Tongue (tissue), 3 donors: ENCODE measurements at places on chromosomes 6 and 20. TPM values are rescaled to one million over a fixed set of nuclear protein-coding genes. Genes with fewer than 3 reads are reported as not detected.

DNA sequence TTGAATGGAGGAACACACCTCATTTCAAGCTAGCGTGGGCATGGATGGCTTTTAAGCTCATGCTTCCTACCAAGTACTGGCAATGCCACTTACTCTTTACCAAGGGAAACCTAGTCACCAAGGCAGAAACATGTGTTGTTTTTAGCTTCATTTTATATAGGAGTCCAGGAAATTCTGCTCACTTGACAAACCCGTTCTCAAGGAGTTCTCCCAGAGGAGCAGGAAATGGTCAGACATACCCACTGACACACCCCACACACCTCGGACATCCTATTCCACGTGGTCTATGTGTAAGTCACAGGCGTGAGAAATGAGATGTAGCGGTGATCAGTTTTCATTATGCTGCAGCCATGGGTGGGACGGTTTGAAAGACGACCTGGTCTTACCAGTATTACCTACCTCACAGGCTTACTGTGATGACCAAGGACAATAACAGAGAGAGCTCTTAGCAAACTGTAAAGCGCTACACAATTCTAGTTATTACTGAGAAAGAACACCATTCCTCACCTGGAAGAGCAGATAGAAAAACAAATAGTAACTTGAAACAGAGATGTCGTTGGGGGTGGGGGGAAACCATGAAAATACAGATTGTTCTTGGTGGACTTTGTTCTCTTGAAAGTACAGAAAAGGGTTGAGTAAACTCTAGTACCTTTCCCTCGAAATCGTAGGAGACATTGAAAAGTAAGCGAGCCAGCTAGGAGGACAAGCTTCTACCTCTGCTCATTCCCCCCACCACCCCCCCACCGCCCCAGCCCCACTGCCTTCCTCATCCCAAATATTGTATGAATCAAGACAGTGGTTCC lies 1.7 kb downstream of the CNKSR3 start:
- peak; percentile 34 for DNase-seq

The SAMD3 gene
- total RNA-seq = 4.8 TPM

The MYL9 gene
- 8.3 TPM for total RNA-seq

- DNase-seq = no peak
Measured at GRCh38 chr6:42260396-42260888, 42.8 kb upstream of the MRPS10 start.

- no peak for DNase-seq
Measured at GRCh38 chr6:112920994-112921393, 573.9 kb downstream of the RFPL4B start.

GRCh38 chr20:50049442-50050026 lies 63.4 kb downstream of the UBE2V1 start:
- no peak for DNase-seq

DNA sequence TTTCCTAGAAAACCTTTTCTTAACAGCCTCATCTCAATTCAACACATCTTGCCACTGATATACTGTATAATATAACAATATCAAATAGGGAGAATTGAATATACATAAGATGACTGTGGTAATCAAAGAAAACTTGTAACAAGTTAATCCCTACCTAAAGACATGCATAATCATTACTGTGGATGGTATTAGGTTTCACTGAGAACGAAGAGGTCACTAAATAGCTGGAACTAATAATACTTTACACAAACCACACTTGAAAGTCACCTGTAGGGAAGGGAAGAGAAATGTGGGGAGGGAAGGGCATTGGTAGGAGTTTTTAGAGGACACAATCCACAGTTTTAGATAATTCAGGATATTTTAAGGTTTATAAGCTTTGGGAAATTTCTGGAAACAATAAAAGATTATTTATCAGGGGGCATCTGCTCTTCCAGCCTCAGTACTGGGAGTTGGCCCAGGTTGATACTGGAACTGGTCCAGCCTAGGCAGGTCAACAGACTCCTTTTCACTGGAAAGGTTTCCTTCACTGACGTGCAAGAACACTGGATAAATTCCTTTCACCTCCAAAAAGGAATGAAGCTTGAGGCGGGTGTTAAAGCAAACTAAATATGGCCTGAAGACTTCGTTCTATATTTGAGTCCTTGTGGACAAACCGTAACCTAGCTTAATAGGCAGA lies 44.0 kb downstream of the MAP7 start:
- DNase-seq = no peak

The PRSS16 gene
- total RNA-seq = 1.6 TPM

- no peak for DNase-seq
Measured at GRCh38 chr6:6610031-6610591, 21.6 kb downstream of the LY86 start.

GRCh38 chr6:157728183-157728881 lies 94.7 kb upstream of the SNX9 start:
- no peak for DNase-seq

The ATRN gene
- 43.7 TPM for total RNA-seq

- DNase-seq = no peak
Measured at GRCh38 chr6:14512246-14512645, 394.7 kb downstream of the CD83 start.

DNA sequence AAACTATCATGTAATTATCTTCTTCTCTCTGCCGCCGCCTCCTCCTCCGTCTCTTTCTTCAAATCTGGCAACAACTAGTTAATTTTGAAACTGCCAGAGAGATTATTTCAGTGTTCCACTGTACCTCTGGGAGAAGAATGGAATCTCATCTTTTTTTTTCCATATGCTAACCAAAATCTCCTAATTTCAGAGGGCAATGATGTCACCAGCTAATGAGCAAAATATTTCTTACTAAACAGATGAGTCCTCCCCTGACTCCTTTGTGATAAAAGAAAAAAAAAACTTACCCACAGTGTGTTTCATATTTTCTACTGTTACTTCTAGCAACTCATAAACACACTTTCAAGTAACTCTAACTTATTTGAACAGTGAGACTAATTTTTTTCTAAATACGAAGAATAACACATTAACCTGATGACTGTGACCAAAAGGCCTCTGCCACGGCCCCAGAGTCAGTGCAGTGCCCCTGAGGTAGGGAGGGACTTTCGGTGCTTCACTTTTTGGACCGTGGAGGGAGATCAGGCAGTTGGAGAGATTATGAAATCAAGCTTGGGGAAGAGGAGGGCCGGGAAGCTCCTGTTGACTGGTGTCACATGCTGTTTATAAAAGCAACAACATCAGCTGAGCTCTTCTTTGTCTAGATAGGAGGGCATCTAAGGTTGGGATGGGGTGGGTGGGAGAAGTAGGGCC lies 159.6 kb downstream of the SASH1 start:
- DNase-seq = peak; percentile 55

- DNase-seq = peak; percentile 40
Measured at GRCh38 chr20:4740774-4741431, 19.2 kb downstream of the PRND start.

The AVP gene
- total RNA-seq = not detected

GRCh38 chr20:48211238-48211637 lies 426.0 kb upstream of the SULF2 start:
- no peak for DNase-seq

The SCAND1 gene
- 24.5 TPM for total RNA-seq

GRCh38 chr6:142523515-142524375 lies 221.9 kb downstream of the ADGRG6 start:
- peak; percentile 41 for DNase-seq

The AKAP7 gene
- total RNA-seq = 20.3 TPM

DNA sequence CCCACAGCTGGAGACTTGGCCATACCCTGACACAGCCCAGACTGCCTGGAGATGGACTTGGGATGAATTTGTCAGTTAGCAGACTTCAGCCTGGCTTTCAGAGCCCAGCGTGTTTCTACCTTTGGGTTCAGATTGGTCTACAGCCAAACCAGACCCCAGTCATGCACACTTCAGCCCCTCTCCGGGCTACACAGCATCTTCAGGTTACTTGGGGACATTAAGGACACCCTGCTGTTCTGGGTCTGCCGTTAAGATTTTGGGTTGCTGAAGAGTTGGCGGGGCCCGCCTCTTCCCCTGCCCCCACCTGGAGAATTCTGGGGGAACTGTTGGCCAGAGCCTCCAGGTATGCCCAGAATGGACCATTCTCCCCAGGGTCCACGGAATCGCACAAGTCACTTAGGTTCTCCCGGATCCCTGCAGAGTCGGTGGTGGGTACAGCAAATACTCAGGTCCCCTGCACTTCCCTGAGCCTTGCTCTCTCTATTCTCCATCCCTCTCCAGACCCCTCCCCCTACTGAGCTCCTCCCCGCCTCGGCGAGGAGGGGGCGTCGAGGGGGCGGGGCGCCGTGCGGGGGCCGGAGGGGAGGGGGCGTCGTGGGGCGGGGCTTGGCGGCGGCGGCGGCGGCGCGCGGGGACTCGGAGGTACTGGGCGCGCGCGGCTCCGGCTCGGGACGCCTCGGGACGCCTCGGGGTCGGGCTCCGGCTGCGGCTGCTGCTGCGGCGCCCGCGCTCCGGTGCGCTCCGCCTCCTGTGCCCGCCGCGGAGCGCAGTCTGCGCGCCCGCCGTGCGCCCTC lies at the start of gene PTK7:
Gene PTK7 (plus strand): TSS at position 645 of the 794 bp plus-strand sequence. CDS start 175 bp downstream, outside the sequence.
- DNase-seq = peak; percentile 94

DNA sequence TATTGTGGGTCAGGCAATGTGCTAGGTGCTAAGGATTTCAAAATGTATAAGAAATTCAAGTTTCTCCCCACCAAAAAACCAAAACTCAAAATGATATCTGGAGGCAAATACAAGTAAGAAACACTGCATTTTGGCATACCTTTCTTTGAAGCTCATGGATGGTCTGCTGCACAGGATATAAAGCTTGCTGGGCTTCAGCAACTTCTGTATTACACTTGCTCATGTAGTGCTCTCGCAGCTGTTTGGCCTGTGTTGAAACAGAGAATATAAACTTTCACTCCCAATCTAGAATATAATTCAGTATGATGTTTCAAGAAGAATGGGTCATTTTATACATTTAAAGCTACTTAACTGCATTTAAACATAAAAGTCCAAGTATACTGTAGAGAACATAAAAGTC lies 39.6 kb downstream of the SHPRH start:
- DNase-seq = no peak

- peak; percentile 54 for DNase-seq
Measured at GRCh38 chr6:6362056-6362840, 41.8 kb upstream of the F13A1 start.

DNA sequence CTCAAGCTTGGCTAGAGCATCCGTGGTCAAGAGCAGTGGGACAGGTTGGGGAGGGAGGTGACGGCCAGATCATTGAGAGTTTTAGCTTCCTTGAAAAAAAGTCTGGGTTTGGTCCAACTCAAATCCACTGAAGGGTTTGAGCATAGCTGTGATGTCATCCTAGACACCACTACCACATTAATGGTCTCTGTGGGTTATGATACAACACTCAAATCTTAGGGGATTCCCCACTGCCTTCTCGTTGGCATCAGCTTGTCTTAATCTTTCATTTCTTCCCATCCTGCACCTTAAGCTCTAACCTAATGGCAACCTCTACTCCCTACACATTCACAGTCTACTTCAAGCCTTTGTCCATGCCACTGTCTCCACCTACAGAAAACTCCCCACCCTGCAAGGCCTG lies 77.3 kb downstream of the BMP6 start:
- no peak for DNase-seq

GRCh38 chr20:32737371-32738223 lies 5.7 kb downstream of the COMMD7 start:
- DNase-seq = no peak

- no peak for DNase-seq
Measured at GRCh38 chr6:155388591-155388990, 67.0 kb downstream of the NOX3 start.

The FHL5 gene
- total RNA-seq = 1.8 TPM

The TULP1 gene
- not detected for total RNA-seq

- peak; percentile 59 for DNase-seq
Measured at GRCh38 chr20:309306-309840, 12.0 kb downstream of the ZCCHC3 start.

DNA sequence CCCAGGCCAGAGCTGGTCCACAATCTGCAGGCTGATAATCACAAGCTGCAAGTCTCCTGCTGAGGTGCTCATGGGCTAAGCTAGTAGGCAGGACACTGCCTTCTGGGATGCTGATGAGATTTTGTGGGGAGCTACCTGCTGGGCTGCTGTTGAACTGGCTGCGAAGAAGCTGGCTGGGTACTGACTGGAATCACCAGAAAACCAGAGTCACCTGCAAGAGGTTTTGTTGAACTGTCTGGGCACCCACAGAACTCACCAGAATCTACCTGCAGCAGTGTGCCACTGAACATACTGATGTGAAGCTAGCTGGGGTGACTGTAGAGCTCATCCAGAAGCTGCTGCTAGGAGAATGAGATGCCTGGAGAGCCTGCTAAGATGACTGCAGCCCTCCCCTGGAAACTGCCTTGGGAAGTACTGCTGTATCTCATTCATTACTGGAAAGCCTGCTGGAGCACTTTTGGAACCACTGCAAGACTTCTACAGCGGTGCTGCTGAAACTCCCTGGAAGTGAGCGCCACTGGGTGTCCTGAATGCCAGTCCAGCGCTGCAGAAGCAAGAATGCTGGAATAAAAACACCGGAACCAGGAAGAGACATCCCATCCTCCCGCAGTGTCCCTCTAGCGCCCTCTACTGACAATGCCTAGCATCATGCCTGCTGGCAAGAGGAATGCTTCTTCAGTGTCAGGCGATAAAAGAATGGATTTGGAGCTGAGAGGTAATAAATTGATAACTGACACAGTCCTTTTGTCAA lies 64.9 kb upstream of the ARHGAP18 start:
- DNase-seq = peak; percentile 87

DNA sequence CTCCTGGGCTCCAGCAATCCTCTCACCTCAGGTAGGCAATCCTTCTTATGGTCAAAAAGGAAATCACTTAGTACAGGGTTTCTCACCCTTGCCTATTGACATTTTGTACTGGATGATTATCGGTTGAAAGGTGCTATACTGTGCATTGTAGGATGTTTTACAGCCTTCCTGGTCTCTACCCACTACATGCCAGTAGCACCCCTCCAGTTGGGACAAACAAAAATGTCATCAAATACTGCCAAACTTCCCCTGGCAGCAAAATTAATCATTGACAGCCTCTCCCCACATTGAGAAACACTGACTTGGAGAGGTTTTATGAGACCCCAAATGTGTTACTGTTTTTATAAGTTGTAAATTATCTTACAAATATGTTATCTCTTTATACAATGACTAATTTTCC lies 368.1 kb downstream of the PKHD1 start:
- no peak for DNase-seq

DNA sequence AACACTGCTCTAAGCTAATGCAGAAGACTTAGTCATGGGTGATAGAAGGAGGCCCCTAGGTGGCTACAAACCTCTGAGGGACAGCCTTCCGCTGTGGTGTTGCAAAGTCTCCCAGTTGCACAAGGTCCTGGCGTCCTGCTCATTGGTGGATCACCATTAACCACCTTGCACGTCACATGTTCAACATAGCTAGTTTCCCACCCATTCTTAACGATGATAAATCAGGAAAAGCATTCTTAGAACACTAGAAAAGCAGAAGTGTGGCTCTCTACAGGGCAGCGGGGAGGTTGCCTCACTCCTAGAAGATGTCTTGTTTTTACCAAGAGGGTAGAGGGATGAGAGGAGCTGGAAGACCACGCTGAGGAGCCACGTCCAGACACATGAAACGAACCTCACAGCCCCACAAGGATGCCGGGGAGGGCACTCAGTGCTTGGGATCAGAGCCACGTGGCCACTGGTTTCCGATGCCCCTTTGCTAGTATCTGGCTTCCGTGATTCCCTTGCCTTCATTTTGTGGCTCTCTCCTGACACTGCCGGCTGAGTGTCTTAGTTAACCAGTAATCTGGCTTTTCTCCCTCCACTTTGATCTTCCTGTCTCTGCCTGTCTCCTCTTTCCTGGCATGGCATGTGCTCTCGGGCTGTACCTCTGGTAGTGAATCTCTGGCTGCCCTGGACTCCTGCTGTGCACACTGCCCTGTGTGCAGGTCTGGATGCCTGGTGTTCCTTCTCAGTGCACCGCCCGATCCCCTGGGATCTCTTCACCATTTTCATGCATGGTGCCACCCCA lies 91.4 kb upstream of the NEDD9 start:
- DNase-seq = no peak
